CD4-positive, alpha-beta T cell treated with Interleukin-10 for 1 hour (primary cell): ENCODE measurements at places on chromosomes 5 and 9.

- no peak for DNase-seq
These were observed 165.9 kb downstream of the ARSB start for GRCh38 chr5:78819166-78819565.

GRCh38 chr9:119284587-119285337, 84.5 kb downstream of the BRINP1 start:
- DNase-seq, result no peak

DNA sequence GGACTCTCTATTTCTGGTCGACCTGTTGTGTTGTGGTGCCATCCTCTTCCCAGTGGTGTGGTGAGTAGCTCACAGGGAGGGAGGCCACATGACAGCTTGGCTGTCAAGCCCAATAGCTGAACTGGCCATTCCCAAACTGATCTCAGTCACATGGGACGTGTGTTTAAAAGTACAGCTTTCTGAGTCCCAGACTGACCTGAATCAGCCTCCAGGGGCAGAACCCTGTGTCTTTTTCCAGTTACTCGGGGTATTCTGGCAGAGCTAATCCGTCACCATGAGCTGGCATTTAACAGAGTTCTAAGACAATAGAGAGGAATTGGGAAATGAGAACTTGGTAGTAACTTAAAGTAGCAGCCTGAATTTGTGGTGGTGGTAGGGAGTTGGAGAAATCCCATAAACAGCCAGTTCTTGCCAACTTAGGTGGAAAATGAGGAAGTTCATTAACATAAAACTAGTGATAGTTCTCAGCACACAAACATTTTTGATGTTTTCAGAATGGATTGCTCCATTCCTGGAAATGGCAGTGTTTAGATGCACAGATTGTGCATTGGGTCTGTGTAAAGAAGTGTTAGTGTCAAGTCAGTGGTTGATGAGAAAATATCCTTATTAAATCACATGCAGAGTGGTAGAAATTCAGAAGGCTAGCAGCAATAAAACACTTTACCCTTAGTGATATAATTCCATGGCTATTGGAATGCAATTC, 50.9 kb downstream of the GPR107 start:
- DNase-seq, result no peak

DNA sequence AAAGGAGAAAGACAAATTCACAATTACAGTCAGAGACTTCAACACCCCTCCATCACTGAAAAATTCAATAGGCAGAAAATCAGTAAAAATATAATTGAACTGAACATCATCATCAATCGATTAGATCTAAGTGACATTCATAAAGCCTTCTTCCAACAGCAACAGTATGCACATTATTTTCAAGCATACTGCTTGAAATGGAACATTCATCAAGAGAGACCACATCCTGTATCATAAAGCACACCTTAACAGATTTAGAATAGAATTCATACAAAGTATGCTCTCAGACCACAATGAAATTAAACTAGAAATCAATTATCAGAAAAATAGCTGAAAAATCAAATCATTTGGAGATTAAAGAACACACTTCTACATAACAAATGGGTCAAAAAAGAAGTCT, 39.1 kb downstream of the ERMP1 start:
- no peak for DNase-seq

- DNase-seq, result no peak
These were observed 524.2 kb downstream of the ACTL7B start for GRCh38 chr9:108331596-108331995.

DNA sequence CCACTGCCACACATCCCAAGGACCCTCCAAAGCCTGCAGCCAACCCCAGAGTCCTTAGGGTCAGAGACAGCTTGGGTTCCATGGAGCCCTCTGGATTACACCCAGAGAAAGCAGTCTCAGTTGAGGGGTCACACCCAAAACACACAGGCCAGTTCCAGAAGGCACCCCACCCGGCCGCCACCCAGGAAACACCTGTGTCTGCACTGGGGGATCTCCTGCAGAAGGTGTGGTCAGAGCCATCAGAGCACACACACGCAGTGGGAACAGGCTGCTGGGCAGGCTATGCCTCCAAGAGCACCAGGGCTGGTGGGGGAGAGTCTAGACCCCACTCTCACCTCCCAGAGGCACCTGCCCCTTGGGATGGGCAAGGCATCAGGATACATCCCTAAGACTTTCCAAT, 27.3 kb downstream of the NIPAL4 start:
- DNase-seq, result peak; percentile 17

GRCh38 chr5:97854871-97855762, 672.1 kb upstream of the RIOK2 start:
- DNase-seq, result no peak

DNA sequence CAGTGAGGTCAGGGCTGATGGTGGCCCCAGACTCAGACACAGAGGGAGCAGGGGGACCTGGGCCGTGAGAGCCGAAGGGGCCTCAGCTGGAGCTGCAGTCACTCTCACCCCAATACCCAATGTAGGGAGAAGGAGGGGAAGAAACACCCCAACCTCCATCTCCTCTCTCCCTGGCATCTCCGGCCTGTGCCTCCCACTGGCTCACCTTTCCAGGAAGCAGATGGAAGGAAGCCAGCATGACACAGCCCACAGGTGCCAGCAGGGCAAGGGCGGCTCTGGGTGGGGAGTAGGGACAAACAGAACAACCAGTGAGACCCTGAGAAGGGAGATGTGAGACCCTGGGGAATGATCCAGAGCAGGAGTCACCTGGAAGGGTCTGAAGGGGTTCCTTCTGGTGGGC, 3.0 kb upstream of the CRB2 start:
- DNase-seq, result no peak

- DNase-seq, result no peak
These were observed 1.2 kb downstream of the AK3 start for GRCh38 chr9:4739587-4740387.

GRCh38 chr5:138037271-138037670, 4.4 kb upstream of the FAM13B start:
- DNase-seq, result no peak

- no peak for DNase-seq
These were observed 4.6 kb downstream of the NRG2 start for GRCh38 chr5:140038373-140038957.

GRCh38 chr9:123713282-123713681, 216.6 kb downstream of the DENND1A start:
- no peak for DNase-seq

- no peak for DNase-seq
These were observed 142.8 kb downstream of the LIFR start for GRCh38 chr5:38413696-38414095.
